ENCODE measurements at places on chromosomes 3 and 15.
A peak's percentile ranks its signal among the peaks of the same experiment; 100 is the strongest.

DNA sequence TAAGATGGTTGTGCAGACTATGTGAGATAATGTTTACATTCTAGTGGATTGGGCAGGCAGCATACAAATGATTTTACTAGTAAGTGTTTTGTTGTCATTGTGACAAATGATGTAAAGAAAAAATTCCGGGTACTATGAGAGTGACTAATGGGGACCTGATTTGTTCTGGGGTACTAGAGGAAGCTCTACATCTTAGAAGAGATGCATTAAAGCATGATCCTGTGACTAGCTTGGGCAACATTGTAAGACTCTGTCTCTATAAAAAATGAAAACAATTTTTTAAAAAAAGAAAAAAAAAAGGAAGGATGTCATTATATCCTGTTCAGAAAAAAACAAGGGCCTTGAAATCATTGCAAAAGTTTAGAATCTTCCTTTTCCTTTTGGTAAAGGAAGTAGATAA is 58.1 kb upstream of the MYRIP start:
- no peak for DNase-seq

- DNase-seq: peak; percentile 86
Observed at GRCh38 chr15:82122746-82123400, 77.1 kb upstream of the MEX3B start.

- no peak for DNase-seq
Observed at GRCh38 chr3:15953841-15954240, 156.1 kb upstream of the ANKRD28 start.

- peak; percentile 37 for DNase-seq
Observed at GRCh38 chr3:44825264-44825925, 36.3 kb upstream of the TMEM42 start.

DNA sequence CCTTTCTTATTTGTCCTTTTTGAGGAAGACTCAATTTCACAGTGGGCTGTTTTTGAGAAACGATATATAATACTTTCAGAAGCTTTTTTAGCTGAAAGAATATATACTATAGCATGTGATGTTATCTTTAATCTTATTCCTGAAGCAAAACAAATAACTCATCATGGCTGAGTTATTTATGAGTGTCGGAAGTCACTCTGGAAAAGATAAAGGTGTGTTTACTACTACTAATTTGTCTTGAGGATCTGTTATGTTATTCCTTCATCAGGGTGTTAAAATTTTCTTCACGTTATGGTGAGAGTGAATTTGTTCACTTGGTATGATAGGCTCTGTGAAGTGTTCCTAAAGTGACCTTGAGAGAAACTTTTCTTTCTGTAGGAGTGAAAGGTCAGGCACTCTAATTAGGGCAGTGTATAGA is 4.7 kb downstream of the TCF12 start:
- no peak for DNase-seq

- no peak for DNase-seq
Observed at GRCh38 chr3:115808816-115809215, 185.5 kb downstream of the GAP43 start.

GRCh38 chr3:169028716-169029115 is 634.8 kb downstream of the MECOM start:
- no peak for DNase-seq

DNA sequence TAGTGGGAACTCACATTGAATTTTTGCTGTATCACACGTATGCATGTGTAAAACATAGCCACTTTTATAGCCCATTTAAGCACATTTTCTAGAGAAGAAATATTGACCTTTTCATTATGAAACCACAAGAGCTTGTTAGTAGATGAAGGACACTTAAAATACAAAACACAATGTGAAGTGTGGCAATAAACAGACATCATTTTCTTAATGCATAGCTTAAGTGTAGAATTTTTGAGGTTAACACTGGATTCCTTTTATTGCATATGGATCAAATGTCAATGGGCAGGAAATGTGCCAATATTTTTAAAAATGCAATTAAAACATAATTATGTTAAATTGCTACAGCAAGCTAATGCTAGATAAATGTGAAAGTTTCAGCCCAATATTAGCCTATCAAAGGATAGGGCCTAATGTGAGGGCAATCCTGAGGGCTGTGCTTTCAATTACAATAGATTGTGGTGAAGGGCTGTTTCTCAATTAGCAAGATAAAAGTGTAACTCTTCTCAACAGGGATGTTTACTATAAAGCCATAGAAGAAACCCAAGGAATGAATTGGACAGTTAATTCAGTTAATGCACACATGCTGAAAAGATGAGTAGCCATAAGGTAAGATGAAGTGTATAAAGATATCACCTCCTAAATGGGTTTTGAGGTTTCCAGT is 489.0 kb upstream of the CDIN1 start:
- DNase-seq: peak; percentile 53

DNA sequence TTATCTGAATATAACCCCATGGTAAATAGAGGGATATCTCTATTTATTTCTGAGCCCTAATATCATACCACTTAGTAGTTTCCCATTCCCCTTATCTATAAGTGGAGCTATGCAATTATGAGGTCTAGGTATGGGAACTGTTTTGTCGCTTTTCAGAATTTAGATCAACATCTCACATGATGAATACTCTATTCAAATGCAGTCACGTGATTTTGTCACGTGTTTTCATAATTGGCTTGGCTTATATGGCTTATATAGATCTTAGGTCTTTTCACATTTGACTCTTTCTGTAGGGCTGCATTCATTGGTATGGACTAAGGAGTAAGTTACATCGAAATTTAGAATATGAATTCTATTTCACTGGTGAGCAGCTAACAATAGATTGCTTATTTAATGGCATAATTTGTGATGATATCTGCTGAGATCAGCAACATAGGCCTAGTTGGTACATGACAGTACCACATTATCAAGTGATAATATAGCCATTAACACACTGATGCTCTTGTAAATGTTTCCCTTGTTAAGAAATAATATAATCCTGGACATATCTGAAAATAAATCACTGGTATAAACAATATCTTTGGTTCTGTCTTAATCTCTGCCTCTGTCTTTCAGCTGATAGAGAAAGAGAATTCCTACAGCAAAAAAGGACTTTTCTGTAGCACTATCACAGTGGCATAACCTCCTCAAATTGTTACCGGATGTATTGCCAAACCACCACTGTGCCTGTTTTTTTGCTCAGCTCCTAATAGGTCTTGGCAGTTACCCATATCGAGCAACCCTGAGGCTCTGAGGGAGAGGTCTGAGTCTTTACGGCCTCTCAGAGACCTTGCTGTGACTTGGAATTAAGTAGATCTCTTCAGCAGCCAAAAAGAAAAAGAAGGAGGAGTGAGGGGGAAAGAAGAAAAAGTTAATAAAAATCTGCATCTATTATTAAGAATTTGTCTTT is 357.1 kb downstream of the ZPLD1 start:
- DNase-seq: peak; percentile 26

DNA sequence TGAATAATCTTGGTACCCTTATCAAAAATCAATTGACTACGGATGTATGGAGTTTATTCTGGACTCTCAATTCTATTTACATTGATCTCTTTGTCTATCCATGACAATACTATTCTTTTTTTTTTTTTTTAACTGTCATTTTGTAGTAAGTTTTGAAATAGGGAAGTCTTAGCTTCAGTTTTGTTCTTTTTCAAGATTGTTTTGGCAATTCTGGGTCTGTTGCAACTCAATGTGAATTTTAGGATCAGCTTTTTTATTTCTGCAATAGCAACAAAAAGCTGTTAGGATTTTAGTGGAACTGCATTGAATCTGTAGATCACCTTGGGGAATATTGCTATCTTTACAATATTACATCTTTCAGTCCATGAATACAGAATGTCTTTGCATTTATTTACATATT is 21.4 kb downstream of the BTLA start:
- no peak for DNase-seq

DNA sequence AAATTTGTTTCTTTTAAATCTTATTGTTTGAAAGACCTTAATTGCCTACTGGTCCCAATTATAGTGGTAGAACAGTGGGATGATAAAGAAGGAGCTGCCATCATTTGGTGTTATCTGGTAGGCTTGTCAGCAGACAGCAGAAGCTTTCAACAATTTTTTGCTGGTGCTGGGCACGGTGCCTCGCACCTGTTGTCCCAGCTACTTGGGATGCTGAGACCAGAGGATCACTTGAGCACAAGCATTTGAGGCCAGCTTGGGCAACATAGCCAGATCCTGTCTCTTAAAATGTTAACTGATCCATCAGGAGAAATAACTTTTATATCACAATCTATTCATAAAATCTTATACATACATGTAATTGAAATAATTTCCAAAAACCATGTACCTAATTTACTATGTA is 36.0 kb downstream of the SENP5 start:
- no peak for DNase-seq

DNA sequence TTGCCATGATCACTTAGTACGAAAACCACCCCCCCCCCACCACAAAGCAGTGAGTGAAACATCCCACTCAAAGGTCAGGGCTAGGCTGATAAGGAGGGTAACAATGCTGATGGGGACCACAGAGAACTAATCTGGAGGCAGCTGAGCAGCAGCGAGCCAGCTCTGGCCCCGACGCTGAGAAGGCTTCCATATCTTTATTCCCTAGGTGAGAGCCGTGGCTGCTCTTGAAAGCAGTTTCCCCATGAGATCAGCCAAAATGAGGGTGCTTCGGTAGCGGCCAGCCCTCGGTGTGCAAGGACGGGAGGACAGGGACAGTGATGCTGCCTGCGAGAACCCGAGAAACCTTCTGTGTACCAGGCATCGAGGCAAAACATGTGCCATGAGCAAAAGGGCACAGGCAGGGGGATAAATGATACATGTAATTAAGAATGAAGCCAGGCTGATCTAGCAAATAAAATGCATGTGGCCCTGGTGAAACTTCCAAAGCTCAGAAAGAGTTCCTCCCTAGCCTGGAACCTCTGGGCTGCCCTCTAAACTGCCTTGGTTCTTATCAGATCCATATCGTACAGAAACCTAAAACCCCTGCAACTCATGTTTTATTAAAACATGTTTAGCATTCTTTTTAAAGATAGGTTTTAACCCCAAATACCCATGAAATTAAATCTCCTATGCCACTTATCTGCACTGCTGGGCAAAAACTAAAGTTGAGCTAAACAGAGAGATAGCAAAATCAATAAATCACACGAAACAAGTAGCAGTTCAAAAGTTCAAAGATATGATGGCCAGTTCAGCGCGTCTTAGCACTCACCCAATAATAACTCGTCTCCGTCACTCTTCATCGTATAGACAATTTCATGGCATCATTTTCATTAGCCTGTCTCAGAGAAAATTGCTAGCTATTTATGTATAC is 337.3 kb downstream of the FOXP1 start:
- no peak for DNase-seq

GRCh38 chr3:156536524-156537316 is 18.2 kb downstream of the SSR3 start:
- no peak for DNase-seq

DNA sequence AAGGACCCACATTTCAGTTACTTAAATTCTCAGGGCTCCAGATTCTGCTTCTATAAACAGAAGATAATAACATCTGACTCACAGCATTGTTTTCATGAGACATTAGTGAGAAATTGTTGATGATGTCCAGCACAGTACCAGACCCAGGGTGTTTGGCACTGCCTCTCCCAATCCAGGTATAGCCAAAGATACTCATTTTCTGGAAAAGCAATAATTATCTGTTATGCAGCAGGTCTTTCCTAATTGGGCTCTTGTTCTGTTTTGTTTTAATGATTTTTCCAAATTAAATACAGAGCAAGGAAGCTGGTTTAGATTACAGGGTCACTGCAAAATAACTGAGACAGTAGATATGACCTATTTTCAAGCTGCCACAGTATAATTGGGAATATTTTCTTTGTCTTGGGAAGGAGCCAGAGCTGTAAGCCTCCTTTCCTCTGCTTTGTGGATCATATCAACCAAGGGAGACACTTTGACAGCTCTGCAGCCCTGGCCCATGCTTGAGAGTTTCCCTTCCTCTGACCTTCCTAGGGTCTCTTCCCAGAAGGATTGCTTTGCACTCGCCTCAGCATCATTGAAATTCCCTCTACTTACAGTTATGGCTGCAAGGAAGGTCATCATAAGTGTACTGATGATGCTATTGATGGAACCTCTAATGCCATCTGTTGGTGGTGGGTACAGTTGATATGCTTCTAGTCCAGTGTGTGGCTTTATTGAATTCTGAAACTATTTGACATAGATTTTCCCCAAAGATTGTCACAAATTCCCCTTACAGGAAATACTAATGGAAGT is 522.4 kb upstream of the ADAMTS9 start:
- no peak for DNase-seq

- DNase-seq: no peak
Observed at GRCh38 chr3:53166781-53167291, 5.8 kb downstream of the PRKCD start.

GRCh38 chr15:83446904-83447709 is at the start of gene SH3GL3:
TSS of gene SH3GL3 (plus strand) at chr15:83447341. CDS start at chr15:83447534, 193 bp downstream.
- peak; percentile 32 for DNase-seq

- no peak for DNase-seq
Observed at GRCh38 chr15:63442080-63442479, 60.4 kb upstream of the CA12 start.

DNA sequence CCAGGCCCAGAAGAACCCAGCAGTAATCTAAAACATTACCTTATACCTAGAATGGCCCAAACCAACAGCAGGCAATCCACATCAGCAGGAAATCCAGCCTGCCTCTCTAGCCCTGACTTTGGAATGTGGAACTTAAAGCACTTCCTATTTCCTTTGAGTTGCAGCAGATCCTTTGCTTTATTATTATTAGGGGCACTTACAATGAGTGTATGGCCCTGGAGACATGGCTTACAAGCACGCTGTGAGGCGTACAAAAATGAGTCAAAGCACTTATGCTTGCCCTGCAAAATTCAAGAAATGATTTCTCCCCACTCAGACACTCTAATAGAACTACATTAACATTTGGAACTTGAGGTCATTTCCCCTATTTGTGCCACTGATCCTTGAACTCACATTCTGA is 9.5 kb upstream of the KNSTRN start:
- DNase-seq: no peak

- DNase-seq: no peak
Observed at GRCh38 chr3:117871934-117872333, 1162.4 kb downstream of the TUSC7 start.
